ENCODE measurements at places on chromosomes 11 and 22. TPM values are rescaled to one million over a fixed set of nuclear protein-coding genes. Genes with fewer than 3 reads are reported as not detected.

CD248 gene
- not detected for total RNA-seq

KDELR3 gene
- total RNA-seq: 3.7 TPM

MYEOV gene
- total RNA-seq: not detected

SSRP1 gene
- 214 TPM for total RNA-seq

RIMBP3B gene
- not detected for total RNA-seq

P2RX6 gene
- total RNA-seq: 0.07 TPM

LRRC75B gene
- total RNA-seq: 4.7 TPM

CDC42BPG gene
- total RNA-seq: 0.07 TPM

KRTAP5-10 gene
- not detected for total RNA-seq
